Stimulated activated CD8-positive, alpha-beta memory T cell treated with anti-CD3 and anti-CD28 coated beads, Interleukin-7, amount 100 ng/mL, for 4 hours (primary cell): ENCODE measurements at places on chromosomes 4 and X.

GRCh38 chrX:118350706-118351105 is 4.8 kb downstream of the WDR44 start:
- DNase-seq: no peak

GRCh38 chrX:43627147-43627546 is 29.0 kb upstream of the MAOA start:
- no peak for DNase-seq

DNA sequence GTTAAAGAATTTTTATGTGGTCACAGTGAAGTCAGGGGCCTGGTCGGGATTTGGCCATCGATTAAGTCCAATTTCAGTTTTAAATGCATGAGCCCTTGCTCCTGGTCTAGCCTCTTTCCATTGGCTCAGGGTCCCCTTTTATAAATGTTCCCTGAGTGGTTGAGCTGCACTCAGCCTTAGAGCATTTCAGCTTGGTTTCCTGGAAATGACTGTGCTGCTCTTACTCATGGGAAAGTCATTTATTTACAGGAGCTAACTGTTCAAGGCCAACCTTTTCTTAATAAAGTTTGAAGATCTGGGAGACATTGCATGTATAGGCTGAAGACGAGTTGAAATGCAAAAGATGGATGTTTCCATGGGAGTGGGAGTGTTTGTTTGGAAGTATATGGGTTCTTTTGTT is 98.8 kb upstream of the CLNK start:
- DNase-seq: no peak

- DNase-seq: no peak
Measured at GRCh38 chr4:112361181-112361791, 64.1 kb downstream of the ALPK1 start.

GRCh38 chr4:8844976-8845690 is 26.5 kb downstream of the HMX1 start:
- no peak for DNase-seq
